ENCODE measurements at places on chromosomes 2 and 18.

GRCh38 chr2:74387346-74387745 is 7.2 kb upstream of the DCTN1 start:
- peak; percentile 70 for DNase-seq

DNA sequence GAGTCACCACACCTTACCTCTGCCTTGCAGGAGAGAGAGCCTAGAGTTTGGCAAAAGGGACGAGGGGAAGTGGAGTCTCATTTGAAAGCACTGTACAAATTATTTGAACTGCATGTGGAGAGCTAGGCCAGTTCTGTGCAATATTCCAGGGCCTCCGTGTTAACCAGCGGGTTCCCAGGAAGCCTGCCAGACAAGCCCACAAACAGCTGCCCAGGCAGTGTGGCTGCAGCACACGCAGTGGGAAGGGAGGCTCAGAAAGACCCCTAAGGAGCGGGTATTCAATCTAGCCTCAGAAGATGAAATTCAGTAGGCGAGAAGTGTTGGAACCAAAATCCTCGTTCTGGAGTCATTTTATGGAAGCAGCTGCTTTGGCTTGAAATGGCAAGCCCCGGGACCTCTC is 30.7 kb downstream of the CNGA3 start:
- DNase-seq, result no peak

GRCh38 chr18:34283506-34283905 is 58.8 kb upstream of the NOL4 start:
- DNase-seq, result no peak

DNA sequence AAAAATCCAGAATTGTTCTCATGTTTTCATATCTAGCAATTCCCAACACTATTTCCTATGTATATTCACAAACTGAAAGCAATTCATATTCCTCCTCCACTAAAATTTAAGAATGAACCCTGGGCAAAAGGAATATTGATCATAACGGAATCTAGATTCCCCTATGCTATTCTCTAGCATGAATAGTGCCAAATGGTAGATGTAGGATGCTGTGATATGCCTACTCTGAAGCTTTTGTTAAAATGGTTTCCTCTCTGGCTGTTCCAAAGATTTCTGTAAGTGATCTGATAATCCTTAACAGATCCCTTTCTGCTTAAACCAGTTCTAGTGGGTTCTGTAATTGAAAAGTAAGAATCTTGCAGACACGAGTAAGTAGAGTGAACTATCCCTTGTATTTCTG is 298.0 kb upstream of the TANK start:
- no peak for DNase-seq

- no peak for DNase-seq
Measured at GRCh38 chr2:119421304-119421703, 10.3 kb upstream of the TMEM37 start.

DNA sequence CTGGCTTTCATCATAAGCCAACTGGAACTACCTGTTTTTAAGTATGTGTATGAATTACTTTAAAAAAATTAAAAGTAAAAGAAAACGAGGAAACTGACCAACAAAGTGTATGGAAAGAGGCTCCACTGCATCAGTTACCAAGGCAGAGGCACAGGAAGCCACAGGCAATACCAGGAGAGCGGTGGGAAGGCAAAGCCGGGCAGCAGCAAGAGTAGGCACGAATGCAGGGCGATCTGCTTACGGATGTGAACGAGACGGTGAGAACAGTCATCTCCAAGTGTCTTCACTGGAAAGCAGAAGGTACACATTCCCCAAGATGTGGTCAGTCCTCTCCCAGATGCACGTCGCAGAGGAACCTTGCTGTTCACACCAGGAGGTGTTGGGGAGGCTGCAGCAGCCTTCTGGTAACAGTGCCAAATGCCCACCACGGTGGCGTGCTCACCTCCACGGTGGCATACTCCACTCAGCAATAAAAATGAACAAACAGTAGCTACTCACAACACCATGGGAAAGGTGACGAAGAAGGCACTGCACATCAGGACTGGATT is 43.1 kb downstream of the HS6ST1 start:
- no peak for DNase-seq

DNA sequence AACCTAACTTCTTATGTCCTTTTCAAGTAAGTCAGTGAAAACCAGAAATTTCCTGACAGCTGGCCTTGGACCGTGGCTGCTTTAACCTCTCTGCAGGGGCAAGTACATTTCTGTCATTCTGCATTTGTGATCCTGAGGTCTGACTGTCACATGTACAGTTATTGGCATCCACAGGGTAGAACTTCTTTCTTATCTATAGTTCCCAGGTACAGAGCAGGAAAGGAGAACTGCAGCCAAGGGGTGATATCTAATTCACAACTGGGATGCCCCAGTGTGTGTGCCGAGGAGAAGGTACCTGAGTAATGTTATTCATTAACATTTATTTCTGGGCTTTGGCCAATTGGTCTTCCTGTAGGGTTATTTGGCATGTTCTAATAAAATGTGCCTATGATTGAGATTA is 468.9 kb downstream of the PARD3B start:
- no peak for DNase-seq

DNA sequence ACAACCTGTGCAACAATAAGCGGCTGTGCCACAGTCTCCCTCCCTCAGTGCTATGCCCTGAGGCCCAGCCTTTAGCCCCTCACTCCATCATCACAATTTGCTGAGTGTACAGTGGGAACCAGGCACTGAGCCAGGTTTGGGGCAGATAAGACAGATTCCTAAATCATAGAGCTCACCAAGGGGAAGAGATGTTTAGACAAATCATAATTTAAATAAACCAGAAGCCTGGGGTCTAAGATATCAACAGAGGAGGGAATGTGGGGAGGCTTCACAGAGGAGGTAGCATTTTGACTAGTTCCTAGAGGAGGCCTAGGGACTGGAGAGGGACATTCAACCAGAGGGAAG is 139.3 kb upstream of the EPAS1 start:
- no peak for DNase-seq

- peak; percentile 69 for DNase-seq
Measured at GRCh38 chr18:33495278-33495677, 54.8 kb upstream of the CCDC178 start.

DNA sequence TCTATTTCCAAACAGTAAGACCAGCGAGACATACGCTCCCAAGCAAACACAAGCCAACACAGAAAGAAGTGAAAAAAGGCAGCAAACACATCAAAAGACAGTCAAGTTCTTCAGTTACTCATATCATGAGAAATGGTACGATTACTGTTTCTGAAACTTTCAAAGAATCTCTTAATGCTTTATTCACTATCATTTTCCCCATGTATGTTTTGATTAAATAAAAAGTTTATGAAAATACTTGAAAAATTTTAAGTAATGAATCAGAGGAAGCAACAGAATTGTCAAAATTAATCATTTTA is 114.9 kb downstream of the HDAC4 start:
- no peak for DNase-seq

GRCh38 chr2:26572591-26572990 is 68.6 kb downstream of the CIB4 start:
- no peak for DNase-seq

- DNase-seq, result no peak
Measured at GRCh38 chr2:74843433-74843832, 9.5 kb downstream of the HK2 start.

DNA sequence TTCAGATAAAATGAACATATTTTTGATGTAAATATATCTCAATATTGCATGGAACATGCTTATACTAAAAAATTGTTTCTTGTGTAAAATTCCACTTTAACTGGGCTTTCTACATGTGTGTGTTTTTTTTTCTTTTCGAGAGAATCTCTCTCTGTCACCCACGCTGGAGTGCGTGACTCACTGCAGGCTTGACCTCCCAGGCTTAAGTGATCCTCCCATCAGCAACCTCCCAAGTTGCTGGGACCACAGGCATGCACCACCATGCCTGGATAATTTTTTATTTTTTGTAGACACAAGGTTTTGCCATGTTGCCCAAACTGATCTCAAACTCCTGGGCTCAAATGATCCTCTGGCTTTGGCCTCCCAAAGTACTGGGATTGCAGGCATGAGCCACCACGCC is 254.6 kb downstream of the LOXHD1 start:
- DNase-seq, result no peak

DNA sequence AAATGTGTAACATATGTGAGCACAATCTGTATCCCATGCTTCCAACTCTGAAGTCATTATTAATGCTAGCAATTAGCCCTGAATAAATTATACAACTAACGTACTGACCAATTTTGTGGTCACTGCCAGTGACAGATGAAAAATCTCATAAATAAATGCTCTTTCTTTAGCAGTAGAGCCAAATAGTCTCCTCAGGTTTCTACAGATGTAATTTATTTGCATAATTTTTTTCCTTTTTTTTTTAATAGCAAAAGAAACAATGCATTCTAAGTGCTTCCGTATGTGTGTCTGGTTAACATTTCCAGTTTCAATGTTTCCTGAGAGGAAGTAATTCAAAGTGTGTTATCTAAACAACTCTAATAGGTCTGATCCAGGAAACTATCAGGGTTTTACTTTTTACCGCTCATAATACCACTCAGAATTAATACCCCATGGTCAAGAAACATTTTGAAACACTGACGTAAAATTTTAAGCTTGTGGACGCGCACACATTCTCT is 108.4 kb downstream of the MEP1B start:
- DNase-seq, result no peak

DNA sequence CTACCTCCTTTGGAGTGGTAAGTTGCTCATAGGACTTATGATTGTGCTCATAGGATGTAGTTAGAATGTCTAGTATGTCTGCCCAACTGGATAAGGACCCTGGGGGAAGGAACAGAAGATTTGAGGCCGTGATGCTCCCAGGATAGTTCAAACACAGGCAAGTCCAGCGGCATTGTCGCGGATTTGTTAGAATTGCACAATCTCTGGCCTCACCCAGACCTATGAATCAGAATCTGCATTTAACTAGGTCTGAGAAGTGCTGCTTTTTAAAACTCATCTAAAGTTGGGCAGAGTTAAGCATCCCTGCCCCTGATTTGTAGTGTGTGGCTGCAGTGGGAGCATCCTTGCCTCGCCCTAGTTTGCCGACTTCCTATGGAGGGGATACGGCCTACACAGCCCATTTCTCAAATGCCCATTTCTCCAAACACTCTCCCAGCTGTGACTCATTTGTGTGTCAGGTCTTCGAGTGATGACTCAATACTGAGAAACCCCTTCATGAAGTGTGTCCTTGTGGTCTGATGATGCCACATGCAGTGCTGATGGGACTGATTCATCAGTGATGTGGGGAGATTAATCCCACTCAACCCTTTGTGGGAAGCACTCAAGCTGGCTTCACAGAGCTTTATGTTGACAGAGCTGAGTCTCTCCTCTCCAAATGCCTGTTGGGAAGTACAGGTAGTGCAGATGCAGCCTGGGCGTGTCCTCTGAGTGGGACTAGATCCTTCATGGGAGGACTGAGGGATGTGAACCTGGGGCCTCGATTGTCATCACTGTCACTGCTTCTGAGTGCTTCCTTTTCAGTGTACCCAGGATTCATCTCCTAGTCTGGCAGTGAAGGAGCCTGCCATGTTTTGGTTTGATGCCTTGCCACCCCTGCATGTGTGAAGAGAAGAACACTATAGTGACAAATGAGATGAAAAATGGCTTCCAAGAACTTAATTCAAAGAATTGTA is 18.7 kb downstream of the SMIM21 start:
- DNase-seq, result no peak
